ENCODE measurements at places on chromosomes 13 and 19.

DNA sequence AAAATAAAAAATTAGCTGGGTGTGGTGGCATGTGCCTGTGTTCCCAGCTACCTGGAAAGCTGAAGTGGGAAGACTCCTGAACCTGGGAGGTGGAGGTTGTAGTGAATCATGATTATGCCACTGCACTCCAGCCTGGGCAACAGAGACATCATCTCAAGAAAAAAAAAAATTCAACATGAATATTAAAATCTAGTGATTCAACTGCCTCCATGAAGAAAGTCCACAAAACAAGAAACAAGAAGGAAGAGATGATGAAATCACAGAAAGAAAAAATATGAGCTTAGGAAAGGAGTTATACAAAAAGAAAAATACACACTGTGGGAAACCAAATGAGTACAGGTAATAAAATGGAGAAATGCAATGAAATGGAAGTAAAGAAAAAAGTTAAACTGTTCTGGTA lies 99.6 kb upstream of the SIAH3 start:
- no peak for DNase-seq

GRCh38 chr13:105960326-105960725 lies 575.1 kb downstream of the EFNB2 start:
- no peak for DNase-seq

- no peak for DNase-seq
These were observed 135.6 kb downstream of the NUFIP1 start for GRCh38 chr13:44853641-44854040.

DNA sequence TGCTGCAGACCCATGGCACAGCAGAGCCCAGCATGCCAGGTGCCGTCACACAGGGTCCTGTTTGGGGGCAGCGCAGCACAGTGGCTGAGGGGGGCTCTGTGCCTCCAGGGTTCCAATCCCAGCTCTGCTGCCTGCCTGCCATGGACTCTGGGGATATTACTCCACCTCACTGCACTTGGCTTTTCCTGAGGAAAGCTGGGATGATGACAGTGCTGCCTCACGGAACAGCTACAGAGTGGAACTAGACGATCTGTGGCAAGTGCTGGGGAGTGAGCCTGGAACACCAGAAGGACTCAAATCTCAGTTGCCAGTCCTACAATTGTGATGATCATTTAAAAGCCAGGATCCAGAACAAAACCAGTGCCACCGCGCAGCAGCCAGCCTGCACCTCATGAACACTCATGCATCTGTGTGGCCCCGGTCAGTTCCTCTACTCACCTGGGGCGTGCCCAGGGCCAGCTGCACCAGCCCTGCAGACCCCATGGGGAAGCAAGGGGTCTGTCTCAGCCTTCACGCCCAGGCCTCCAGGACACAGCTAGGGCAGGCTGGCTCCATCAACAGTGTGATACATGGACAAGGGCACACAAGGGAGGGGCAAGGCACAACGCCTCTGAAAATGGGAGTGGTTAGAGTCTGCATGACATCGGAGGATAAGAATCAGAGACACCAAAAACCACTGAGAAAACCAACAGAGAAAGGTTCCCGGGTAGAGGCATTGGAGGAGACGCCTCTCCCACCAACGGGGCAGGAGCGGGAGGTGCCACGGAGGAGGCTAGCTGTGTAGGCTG lies 55.2 kb downstream of the ATP7B start:
- DNase-seq: peak; percentile 67

GRCh38 chr13:112724788-112725345 lies 35.0 kb downstream of the ATP11A start:
- DNase-seq: no peak
